ENCODE measurements at places on chromosomes 7 and 10.
A peak's percentile ranks its signal among the peaks of the same experiment; 100 is the strongest.

GRCh38 chr10:116984202-116984990 is 20.6 kb downstream of the SHTN1 start:
- DNase-seq: no peak

DNA sequence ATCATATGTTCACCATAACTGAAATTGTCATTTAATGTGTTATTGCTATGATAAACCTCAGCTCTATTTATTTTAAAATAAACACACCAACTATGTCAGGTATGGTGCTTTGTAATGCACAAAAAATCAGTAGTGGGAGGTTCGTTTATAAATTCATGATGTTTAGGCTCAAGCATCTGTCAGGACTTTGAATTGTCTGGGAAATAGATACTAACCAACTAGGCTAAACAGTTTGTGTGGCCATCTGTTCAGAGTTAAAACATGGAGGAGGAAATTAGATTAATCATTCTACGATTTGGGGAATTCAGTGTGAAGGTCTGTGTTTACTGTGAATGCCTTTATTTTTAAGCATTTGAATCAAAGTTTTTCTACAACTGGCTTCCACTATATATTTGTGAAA is 212.6 kb upstream of the FZD8 start:
- DNase-seq: no peak

DNA sequence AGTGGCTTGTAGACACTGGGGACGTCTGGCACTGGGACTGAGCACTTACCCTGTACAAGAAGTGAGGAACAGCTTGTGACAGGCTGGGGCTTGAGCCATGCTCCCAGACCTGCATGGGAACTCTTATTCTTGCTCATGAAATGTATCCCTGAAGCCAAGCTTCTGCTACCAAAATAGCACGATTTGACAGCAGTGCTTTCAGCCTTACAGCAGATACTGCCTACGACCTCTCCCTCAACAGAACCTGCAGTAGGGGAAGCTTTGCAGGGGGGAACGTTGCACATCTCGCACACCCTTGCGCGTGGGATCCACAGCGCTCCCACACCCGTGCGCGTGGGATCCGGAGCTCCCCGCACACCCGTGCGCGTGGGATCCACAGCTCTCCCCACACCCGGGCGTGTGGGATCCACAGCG is 88.0 kb downstream of the CREM start:
- no peak for DNase-seq

- no peak for DNase-seq
Observed at GRCh38 chr7:112064627-112065385, 141.4 kb downstream of the DOCK4 start.

DNA sequence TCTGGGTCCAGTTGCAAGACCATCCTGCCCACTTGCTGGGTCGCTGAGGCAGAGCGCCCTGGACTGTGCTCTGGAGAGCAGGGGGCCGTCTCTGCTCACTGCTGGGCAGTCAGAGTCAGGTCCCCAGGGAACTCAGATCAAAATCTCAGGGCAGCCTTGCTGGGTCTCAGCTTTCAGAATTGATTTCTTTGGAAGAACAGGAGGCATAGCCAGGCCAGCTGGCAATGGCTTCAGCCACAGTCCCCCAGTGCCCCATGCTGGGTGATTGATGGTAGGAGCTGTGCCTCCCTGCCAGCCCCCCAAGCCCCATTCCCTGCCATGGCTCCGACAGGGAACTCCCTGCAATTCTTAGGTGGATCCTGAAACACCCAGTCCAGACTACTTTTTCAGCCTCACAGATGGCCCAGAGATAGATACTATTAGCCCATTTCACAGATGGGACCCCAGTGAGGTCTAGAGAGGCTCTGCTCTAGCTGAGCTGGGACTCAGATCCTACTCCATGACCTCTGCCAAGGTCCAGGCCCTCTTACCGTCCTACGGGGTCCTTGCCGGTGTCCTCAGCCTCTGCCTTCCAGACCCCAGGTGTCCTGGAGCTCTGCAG is 467 bp downstream of the MMRN2 start:
- no peak for DNase-seq

DNA sequence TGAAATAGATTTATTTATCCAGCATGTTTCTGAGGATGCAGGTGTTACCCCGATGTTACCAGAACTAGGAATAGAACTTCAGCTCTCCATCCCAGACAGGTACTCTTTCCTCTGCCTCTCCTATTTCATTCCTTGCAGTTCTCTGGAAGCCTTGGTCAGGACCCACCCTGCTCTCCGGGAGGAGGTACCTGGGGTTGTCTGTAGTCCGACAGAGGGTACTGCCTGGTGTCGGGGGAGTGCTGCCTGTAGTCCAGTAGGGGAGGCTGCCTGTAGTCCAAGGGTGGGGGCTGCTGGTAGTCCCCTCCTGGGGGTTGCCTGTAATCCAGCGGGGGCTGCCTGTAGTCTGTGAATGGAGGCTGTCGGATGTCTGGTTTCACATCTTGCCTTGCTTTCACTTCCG is 328.4 kb downstream of the PHTF2 start:
- DNase-seq: no peak

DNA sequence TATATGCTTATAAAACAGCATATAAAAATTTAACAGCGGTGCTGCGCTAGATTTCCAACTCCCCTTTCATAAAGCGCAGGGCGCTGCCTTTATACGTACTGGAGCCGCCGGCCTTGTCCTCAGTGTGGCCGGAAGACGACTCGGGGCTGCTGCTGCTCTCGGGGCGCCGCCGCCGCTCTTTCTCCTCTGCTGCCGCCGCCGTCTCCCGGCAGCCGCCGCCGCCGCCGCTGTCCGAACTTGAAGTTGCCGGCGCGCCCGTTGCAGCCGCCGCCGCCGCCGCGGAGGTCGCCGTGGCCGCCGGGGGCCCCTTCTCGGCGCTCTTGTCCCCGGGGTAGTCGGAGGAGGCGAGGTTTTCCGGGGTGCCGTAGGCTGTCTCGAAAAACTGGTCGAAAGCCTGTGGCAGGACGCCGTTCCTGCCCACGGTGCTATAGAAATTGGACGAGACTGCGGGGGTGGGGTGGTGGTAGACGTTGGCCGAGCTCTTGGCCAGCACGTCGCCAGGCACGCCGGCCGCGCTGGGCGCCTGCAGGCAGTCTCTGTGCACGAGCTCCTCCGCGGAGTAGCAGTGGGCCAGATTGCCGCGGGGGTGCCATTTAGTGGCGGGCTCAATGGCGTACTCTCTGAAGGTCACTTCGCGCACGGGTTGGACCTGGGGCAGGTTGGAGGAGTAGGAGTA is 557 bp downstream of the HOXA11 start:
- DNase-seq: no peak

DNA sequence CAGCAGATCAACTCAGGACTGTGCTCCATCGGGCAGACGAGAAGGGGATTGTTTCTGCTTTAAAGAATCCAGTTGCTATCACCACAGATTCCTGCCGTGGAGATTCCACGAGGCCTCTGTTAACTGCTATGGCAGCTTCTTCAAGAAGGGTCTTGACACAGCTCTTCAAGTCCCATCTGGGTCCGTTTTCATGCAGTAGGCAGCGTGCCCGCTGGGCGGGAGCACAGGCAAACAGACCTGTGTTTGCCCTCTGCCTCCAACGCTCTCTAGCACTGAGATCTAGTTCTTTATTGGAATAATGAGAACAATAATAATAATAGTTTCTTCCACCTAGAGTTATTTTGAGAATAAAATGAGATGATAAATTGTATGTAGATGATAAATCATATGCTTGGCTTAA is 127.2 kb upstream of the SP8 start:
- DNase-seq: no peak

DNA sequence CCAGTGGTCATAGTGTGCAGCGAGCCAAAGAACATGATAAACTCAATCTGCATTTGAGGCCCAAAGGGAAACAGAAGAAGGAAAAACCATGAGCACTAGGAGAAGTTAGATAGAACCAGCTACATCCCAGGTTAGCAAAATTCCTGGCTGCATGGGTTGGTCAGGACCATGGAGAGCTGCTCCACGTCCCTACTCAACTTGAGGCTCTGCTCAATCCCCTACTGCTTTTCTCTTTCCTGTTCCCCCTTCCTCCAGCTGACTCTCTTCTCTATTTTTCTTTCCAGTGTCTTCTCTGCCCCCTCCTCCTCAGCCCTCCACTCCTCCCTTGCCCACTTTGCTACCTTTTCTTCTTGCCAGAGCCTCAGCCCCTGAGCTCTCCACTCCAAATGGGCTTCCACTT is 21.9 kb upstream of the VSIR start:
- peak; percentile 39 for DNase-seq

GRCh38 chr10:78510566-78511323 is 477.1 kb downstream of the RPS24 start:
- DNase-seq: no peak

GRCh38 chr7:105060437-105060836 is 46.4 kb downstream of the KMT2E start:
- DNase-seq: no peak

DNA sequence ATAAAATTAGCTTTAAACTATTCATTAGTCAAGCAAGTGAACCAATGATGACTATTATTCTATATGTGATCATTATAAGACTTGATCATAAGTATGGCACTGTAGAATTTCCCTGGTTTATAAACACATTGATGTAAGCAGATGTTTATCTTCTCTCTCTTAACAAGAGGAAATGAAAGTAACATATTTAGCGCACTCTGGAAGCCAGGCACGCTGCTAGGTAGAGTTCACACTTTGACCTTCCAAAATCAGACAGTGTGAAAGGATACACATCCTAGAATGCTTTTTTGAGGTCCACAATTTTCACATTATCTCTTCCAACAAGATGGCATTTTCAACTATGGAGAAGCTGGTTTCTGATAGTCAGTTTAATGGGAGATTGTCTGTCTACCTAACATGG is 529.4 kb upstream of the IGFBP3 start:
- no peak for DNase-seq

DNA sequence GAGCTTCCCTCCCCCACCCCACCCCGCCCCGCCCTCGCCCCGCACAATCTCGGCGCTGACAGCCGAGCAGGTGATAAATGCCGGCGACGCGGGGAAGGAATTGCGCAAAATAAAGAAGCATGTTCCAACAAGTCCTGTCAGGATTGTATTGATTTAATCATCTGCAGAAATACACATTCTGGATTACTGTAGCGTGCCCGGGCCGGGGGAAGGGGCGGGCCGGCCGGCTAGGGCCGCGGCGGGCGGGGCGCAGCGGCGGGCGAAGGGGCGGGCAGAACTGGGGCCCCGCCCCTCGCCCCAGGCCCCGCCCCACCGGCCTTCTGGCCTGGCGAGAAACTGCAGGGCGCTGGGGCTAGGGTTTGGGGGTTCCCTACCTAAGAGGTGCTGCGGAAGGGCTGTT is 88.9 kb upstream of the PAX2 start:
- no peak for DNase-seq

- no peak for DNase-seq
Observed at GRCh38 chr7:117323851-117324711, 1.2 kb upstream of the WNT2 start.

- no peak for DNase-seq
Observed at GRCh38 chr7:93245525-93246432, 13.6 kb downstream of the VPS50 start.

GRCh38 chr7:91876391-91877133 is 3.9 kb downstream of the MTERF1 start:
- no peak for DNase-seq

DNA sequence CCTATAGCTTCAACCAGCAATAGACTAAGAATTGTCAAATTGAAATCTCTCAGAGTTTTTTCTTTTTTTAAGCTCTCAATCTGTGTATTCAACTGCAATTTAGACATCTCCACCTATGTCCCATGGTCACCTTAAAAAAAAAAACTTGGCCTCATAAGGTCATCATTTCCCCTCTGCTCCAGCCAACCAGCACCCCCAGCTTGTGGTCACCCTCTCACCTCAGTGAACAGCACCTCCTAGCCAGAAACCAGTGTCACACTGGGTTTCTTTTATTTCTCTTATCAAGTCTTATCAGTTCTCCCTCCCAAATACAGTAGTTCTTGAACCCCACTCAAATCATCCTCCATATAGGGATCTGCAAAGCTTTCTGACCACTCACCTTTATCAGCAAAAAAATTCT is 4.0 kb downstream of the ITGB1 start:
- DNase-seq: no peak
